T-helper 17 cell (primary cell): ENCODE measurements at places on chromosomes 4 and X.

- no peak for DNase-seq
Measured at GRCh38 chr4:76952656-76953582, 3.4 kb downstream of the SEPTIN11 start.

DNA sequence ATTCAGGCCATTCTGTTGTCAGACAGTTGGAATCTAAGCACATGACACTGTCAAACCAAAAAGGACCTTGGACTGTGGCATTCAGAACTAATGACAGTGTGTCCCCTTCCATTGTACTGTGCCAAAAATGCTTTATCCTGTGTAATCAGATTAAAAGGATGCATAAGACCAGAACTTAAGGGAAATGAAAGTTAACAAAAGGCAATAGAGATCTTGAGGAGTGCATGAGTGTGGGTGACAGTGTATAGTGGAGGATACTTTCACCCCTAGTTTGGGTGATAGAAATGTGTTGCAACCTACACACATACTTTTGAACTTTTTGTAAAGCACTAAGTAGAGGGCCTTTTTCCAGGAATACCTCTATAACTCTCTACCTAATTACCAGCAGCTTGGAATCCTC, 4.5 kb downstream of the CYSLTR1 start:
- DNase-seq = no peak

DNA sequence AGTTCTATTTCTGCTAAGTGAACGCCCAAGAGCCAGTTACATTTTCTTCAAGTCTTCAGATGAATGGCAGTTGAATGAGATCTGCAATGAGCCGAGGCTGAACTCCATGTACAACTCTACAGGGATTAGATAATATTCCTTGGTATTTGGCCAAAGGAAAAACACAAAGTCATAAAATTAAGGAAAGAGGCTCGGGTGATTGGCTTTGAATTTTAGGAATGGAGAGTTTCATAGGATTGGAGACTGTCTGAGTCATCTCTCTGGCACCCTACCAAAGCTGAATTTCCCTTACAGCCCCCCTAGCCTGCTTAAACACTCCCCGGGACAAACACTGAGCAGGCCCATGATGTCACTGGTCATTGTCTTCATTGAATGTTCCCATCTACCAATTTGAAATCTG, 188.0 kb upstream of the C1QTNF7 start:
- no peak for DNase-seq

- DNase-seq = no peak
Measured at GRCh38 chr4:75745161-75745560, 20.8 kb downstream of the USO1 start.

DNA sequence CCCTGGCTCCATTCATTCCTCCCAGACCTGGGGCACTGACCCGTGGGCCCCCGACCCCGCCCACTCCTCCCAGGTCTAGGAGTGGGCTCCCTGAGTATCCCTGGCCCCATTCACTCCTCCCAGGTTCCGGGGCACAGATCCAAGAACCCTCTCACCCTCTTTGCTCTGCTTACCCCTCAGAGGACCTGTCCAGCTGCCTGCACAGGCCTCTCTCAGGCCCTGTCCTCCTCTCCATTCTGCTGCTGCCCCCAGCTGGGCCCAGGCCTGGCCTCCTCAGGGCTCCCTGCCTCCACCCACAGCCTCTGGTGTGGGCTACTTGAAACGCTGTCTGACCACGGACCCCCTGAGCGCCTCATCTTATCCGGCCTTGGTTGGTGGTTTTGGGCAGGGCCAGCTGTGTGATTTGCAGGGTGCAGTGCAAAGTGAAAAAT, 217.7 kb upstream of the PSAPL1 start:
- no peak for DNase-seq

DNA sequence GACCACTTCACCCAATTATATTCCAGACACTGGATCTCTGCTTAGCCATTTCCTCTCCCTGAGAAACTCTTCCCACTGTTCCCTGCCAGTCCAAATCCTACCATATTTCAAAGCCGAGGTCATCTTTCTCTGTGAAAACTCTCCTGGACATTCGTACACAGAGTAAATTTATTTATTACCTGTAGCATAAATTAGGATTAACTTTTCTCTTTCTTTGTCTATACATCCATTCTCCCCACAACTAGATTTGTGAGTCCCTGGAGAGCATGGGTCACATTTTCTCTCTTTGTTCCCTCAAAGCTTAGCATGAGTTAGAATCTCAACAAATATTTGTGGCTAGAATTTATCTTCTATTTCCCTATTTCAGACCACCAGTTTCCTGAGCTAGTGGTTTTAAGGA, 27.8 kb upstream of the SMIM10 start:
- DNase-seq = no peak

GRCh38 chr4:78057135-78057599, at the start of gene FRAS1:
TSS of gene FRAS1 (plus strand) at chr4:78057323. CDS start at chr4:78058010, 687 bp downstream.
- no peak for DNase-seq

DNA sequence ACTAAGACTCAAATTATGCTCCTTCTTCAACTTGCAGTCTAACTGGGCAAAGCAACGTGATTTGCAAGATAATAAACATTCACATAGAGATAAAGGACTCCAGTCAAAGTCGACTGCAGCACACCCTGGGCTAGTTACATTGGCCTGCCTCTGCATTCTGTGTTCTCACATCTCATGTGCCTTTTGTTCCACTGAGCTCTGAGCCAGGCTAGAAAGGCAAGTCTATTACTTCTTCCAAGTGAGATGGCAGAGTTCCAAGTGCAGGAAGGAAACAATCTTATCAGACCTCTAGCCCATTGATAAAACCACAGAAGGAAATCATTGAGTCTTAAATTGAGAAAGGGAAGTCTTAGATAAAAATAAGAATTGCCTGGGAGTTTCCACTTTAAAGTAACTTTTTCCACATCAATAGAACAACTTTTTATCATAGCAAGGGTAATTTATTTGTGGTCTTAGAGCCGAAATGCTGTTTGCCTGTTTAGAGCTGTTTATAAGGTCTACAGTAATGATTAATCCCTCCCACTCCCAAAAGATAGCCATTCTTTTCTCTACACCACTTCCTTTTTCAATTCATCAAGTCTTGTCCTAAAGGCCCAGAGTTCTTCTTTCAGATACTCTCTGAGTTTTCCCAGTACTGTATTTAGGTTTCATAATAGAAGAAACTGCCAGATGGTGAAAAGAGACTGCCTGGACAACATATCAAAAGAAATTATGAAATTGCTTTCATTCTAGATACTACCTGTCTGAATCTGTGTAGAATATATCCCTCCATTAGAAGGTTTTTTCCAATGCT, 200.2 kb downstream of the GUCY2F start:
- no peak for DNase-seq

- DNase-seq = no peak
Measured at GRCh38 chr4:120847019-120847582, 75.4 kb downstream of the PRDM5 start.

GRCh38 chrX:111180750-111181240, 84.8 kb downstream of the PAK3 start:
- DNase-seq = no peak

DNA sequence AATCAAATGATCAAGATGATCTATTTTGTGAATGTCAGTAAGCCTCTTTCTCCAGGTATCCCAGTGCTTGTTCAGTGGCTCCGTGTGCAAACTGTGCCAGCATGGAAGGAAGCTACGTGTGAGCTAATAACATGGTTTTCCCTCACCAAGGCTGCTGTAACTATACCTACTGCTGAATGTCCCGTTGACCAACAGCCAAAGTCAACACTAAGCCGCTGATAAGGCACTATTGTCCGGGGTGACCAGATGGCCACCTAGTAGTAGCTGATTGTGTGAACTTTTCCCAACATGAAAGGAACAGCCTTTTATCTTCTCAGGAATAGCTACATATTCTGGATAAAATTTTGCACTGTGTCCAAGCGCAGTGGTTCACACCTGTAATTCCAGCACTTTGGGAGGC, 58.0 kb upstream of the ABCG2 start:
- DNase-seq = no peak

- DNase-seq = no peak
Measured at GRCh38 chrX:70352496-70352895, 62.6 kb downstream of the KIF4A start.

DNA sequence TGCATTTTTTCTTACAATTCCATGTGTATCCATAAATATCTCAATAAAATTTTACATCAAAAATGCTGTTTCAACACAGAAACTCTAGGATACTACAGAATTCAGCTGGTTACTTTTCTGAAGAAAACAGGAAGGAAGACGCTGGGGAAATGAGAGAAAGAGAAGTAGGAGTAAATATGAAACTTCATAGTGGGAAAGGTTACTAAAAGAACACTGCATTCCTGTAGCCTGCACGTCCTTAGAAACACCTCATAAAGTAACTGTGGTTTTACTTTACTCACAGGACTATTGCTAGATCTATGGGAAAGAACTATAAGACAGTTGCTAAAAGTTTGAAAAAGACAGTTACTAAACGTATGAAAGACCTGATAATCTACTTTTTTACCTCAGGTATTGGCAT, 23.1 kb downstream of the ATP11C start:
- no peak for DNase-seq

GRCh38 chrX:20128670-20129069, 12.0 kb upstream of the MAP7D2 start:
- no peak for DNase-seq

DNA sequence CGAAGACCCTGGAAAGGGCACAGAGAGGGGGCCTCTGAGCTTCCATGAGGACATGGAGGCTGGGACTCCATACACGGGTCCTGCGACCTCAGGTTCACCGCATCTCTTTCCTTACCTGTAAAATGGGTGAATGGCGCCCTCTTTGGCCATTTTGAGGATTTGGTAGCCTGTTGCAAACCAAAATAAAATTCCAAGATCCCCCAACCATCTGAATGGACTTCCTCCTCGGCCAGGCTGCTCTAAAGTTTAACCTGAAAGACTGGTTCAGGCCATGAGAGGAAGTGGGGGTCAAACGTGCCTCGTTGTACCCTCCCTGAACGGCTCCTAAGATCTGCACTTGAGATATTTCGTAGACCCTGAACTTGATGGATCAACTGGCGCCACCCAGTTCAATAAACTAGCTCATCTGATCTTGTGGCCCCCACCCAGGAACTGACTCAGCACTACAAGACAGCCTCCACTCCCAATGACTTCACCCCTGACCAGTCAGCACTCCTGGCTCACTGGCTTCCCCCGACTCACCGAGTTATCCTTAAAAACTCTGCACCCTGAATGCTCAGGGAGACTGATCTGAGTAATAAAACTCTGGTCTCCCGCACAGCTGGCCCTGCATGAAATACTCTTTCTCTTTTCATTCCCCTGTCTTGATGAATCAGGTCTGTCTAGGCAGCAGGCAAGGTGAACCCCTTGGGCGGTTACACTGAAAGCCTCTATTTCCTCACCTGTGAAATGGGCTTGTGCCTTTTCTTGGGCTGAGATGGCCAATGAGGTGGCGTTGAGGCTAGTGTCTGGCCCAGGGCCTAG, 32.9 kb upstream of the GPR78 start:
- no peak for DNase-seq

DNA sequence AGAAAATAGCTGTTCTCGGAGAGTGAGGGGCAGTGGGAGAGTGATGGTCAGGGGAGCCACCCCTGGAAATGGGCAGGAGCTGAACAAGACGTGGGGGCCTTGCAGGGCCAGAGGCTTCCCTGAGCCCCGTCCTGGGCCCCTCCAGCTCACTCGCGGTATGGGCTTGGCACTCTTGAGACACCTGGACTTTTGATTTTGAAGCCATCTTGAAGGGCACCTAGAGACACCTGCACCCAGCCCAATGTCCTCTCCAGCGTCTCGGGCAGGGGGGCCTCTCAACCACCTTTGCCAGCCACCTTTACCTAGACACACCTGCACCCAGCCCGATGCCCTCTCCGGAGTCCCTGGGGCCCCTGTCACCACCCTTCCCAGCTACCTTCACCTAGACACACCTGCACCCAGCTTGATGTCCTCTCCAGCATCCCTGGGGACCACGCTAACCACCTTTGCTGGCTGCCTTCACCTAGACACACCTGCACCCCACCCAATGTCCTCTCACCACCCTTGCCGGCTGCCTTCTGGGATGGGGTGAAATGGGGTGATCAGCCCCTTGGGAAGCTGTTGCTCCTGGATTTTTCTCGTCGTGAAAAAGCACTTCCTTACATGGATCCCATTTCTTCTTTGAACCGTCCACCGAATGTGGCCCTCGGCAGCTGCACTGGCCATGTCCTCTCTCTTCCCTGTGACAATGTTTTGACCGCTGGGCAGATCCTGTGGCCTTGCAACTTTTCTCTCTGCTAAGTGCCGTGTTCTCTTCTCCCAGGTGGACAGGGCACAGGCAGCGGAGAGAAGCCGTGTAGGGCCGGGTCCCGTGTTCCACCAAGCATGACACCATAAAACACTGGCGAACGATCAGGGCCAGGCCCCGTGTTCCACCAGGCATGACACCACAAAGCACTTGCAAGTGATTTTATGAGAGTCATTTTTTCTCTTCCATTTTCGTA, 47.5 kb downstream of the CPZ start:
- no peak for DNase-seq

DNA sequence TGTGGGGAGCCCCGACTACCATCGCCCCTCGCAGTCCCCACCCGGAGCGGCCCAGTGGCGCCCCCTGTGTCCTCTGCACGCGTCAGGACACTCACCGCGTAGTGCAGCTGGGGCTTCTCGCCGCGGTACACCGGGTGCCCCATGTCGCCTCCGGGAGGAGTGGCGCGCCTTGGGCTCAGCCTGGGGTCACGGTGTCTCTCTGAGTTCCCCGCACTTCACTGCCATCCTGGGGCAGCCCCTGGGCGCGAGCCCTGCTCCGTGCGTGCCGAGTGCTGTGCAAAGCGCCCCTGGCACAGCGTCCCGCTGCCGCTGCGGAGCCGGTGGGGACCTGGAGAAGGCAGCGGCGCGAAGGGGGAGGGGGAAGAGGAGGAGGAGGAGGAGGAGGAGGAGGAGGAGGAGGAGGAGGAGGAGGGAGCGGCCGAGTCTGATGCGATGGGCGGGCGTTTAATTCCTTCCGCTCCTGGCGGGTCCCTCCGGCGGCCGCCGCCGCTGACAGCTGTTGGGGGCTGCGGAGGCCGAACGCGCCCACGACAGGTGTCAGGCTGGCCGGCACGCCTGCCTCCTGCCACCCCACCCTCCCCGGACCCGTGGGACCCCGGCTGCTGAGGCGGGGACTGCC, 134.3 kb downstream of the AMELX start:
- no peak for DNase-seq

- no peak for DNase-seq
Measured at GRCh38 chr4:8574796-8575370, 5.3 kb upstream of the GPR78 start.

- DNase-seq = no peak
Measured at GRCh38 chrX:45811326-45811725, 610.6 kb upstream of the DIPK2B start.

DNA sequence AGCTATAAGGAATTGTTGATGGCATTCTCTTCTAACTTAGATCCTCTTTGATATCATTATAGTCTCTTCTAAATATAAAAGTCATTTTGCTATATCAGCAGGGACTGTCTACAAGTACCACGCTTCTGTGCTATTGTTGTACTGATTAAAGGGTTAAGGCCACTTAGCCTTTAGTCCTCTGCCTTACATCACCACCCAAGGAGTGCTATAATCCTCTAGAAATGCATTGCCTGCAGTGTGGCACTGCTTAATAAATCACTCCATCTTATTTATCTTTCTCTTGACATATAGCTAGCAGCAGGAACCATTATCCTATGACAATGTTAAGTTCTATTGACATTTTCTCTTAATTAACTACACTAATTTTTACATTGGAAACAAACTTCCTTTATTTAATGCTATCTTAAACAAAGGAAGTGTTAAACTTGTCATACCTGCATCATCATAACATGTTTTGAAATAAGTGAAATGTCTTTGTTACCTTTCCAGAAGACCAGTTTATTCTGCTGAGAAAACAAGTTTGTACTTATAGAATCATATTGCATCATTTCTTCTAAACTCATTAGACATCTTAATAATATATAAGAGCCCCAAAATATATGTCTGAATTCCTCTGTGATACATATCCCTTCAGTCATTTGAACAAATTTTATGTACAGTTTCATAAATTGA, 360.9 kb upstream of the ATOH1 start:
- no peak for DNase-seq

- no peak for DNase-seq
Measured at GRCh38 chrX:149629730-149630387, 1.7 kb downstream of the TMEM185A start.
